ENCODE measurements at places on chromosomes 2 and 18. TPM values are rescaled to one million over a fixed set of nuclear protein-coding genes. Genes with fewer than 3 reads are reported as not detected.

DNA sequence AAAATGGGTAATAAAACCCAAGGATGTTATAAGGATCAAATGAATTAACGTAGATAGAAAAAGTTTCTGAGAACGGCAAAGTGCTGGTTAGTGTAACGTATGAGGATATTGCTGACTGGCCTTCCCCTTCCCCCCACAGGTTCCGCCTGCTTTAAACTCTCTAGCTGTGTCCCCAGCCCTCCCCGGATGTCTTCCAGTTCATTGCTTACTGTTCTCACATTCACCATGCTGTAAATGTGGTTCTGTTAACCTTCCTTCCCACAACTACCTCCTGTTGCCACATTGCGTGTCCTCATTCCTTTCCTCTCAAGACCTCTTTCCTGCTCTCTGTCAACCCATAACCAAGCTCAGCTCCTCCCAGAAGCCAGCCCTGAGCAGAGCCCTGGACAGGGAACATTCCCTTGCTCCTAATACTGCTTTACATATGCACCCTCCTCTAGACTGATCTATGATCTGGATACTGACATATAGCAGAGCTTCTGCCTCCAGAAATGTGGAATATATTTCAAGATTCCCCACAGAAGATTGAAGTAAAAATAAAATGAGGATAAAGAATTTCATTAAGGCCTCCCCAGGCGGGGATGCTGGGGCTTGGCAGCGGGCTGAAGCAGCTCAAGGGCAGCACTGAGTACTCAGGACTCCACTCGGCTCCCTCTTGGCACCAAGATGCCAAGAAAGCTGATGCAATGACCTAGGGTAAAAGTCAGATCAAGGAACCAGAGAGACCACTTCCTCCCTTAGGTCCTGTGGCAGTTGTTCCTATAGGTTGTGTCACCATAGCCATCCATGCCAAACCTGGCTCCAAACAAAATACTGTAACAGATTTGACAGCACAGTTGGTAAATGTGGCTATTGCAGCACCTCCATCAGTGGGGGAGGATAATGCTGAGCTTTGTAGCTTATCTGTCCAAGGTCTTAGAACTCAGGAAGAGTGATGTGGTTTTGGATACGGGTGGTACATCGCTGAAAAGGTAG, 136.4 kb upstream of the PIK3C3 start:
- no peak for DNase-seq

- DNase-seq: no peak
These were observed 9.4 kb downstream of the ZNF24 start for GRCh38 chr18:35334821-35335220.

GRCh38 chr18:58180738-58181353, 136.8 kb downstream of the NEDD4L start:
- no peak for DNase-seq

Gene FSHR
- not detected for polyA plus RNA-seq

- DNase-seq: no peak
These were observed 34.1 kb upstream of the KLHL29 start for GRCh38 chr2:23350792-23351355.

GRCh38 chr18:37544217-37544616, 21.4 kb downstream of the CELF4 start:
- no peak for DNase-seq

- no peak for DNase-seq
These were observed 17.4 kb downstream of the GPR45 start for GRCh38 chr2:105258835-105259350.

Measured in kidney (tissue), 22 donors.